Mesothelial cell of epicardium (in vitro differentiated cells): ENCODE measurements at places on chromosomes 6 and 20. TPM values are rescaled to one million over a fixed set of nuclear protein-coding genes. Genes with fewer than 3 reads are reported as not detected.

GRCh38 chr6:144352331-144352730, 67.2 kb downstream of the UTRN start:
- H3K27me3 ChIP-seq = no peaks in the 10 kb centered on the region
- H3K4me3 ChIP-seq = no peak overlapping the region
- DNase-seq = no peak
- no peak overlapping the region for H3K27ac ChIP-seq
- peaks cover 6% of the 10 kb centered on the region for H3K36me3 ChIP-seq

DNA sequence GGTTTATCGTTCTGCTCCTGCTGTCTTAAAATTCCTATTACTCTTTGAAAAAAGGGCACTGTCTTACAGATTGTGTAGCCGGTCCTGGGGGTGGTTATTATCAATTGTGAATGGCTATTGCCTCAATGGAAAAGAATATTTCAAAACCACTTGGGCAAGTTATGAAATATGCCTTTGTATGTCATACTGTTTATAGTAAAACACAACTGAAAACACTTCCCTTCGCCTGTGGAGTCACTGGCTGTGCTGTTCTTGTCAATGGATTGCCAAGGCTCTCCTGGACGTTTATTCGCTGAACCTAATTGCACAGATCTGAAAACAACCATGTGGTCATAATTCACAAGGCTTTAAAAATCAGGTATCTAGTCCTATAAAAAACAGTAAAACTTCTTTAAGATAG, 47.8 kb upstream of the TAGAP start:
- H3K4me3 ChIP-seq = no peak overlapping the region
- H3K4me1 ChIP-seq = no peaks in the 10 kb centered on the region
- DNase-seq = no peak

- no peak for DNase-seq
- peaks cover 15% of the 10 kb centered on the region for H3K4me1 ChIP-seq
- no peak overlapping the region for H3K4me3 ChIP-seq
- H3K27me3 ChIP-seq = peaks cover 11% of the 10 kb centered on the region
Observed at GRCh38 chr6:166675736-166676135, 48.7 kb upstream of the RPS6KA2 start.

Gene FAXC
- total RNA-seq = 11.0 to 14.6 TPM (median 13.9 TPM) in 3 replicates

Gene SLC26A8
- total RNA-seq = 0.27 to 0.38 TPM (median 0.29 TPM) in 3 replicates

Gene TSPO2
- not detected in 3 replicates for total RNA-seq

Gene NCR2
- total RNA-seq = not detected in 3 replicates

- no peak overlapping the region for H3K4me3 ChIP-seq
- no peaks in the 10 kb centered on the region for H3K27me3 ChIP-seq
- DNase-seq = no peak
- H3K4me1 ChIP-seq = peaks cover 12% of the 10 kb centered on the region
Observed at GRCh38 chr6:90328004-90328403, 31.4 kb upstream of the BACH2 start.

DNA sequence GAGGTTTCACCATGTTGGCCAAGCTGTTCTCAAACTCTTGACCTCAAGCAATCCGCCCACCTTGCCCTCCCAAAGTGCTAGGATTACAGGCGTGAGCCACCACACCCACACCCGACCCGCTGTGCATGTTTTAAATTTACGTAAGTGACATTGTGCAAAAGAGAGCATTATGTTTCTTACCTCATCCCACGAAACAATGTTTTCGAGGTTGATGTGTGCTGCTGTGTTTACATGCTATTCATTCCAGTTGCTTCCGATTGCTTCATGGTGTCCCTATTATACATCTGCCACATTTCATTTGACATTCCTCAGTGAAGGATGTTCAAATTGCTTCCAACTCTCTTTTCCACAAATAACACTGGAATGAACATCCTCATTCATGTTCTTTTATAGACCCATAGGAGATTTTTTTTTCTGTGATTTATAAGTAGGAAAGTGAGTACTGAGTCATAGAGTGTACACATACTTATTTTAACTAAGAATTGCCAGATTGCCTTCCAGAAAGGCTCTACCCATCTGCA, 403.9 kb upstream of the JARID2 start:
- no peak overlapping the region for H3K27ac ChIP-seq
- no peaks in the 10 kb centered on the region for H3K36me3 ChIP-seq
- no peak for DNase-seq
- peaks cover 12% of the 10 kb centered on the region for H3K4me1 ChIP-seq

DNA sequence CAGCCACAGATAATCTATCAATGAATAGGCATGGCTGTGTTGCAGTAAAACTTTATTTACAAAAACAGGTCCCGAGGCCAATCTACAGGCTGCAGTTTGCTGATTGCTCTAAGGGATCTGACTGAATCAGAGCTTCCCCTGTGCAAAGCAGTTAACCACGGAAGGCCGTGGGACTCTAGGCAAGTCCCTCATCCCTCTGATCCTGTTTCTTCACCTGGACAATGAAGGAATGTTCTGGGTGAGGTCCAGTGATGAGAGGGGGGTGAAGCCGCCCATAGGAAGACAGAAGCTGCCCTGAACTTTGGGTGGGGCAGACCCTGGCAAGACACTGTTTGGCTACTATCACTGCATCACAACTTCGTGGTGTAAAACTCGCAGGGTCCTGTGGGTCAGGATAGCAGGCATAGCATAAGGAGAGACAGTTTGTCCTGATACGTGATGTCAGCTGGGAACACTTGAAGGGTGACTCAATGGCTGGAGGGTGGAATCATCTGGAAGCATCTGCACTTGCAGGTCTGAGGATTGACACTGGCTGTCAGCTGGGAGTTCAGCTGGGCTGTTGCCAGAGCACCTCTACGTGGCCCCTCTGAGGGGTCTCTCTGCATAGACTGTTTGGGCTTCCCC, 33.3 kb upstream of the TGM2 start:
- no peak overlapping the region for H3K4me3 ChIP-seq
- H3K4me1 ChIP-seq = no peaks in the 10 kb centered on the region
- H3K27ac ChIP-seq = no peak overlapping the region
- DNase-seq = no peak
- peaks cover 2% of the 10 kb centered on the region for H3K36me3 ChIP-seq
- no peaks in the 10 kb centered on the region for H3K27me3 ChIP-seq

Gene DOK5
- total RNA-seq = 3.3 to 3.7 TPM (median 3.7 TPM) in 3 replicates

DNA sequence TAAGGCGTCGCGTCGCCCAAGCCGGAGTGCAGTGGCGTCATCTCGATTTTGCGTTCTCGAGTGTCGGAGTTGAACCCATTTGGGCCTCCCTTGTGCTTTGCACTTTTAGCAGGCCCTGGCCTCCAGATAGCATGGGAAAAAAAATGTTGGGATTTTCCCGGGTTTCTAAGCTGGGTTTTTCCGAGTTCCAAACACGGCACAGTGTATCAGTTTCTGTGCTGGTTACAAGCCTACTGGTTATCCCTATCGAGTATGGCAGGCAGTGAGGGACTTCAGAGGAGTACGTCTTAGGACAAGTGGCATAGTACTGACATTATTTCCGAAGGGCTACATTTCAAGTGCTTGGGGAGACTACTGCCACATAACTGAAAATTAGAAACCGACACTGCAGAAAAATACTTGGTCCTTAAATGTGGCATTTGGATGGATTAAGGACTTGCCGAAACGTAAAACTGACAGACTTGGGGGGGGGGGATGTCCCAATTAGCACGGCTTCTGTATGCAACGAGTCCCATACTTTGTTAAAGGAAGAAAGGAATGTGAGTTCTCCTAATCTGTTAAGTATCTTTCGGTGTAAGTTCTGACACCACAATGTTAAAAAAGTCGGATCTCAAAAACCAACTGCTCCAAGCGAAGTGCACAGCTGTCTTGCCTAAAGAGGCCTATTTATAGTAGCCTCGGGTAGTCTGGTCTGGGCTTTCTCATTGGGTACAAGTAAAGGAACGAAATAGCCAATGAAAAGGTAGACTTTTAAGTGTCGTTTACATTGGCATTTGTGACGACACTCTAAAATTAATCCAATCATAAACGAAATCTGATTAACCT, 70.2 kb downstream of the HFE start:
- peaks cover 21% of the 10 kb centered on the region for H3K4me1 ChIP-seq
- no peaks in the 10 kb centered on the region for H3K27me3 ChIP-seq
- DNase-seq = no peak
- no peaks in the 10 kb centered on the region for H3K36me3 ChIP-seq
- H3K4me3 ChIP-seq = peak overlapping the region; percentile 97

DNA sequence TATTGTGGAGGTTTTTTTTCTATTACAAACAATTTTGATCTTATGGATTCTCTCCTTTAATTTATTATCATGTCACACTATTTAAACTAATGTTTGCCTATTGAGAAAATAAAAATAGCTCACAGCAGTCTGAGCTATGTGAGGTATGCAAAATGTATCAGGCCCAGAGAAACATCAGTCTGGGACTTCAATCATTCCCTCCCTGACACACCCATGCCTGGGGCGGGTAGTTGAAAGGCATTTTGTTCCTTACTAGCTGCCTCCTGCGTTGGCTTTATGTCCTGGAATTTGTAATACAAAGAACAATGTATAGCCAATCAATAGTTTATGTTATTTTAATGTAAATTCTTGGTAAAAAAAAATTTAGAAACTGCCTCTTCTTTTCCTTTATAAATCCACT, 403.3 kb downstream of the EPM2A start:
- no peaks in the 10 kb centered on the region for H3K36me3 ChIP-seq
- DNase-seq = peak; percentile 29
- H3K4me3 ChIP-seq = no peak overlapping the region
- H3K27ac ChIP-seq = no peak overlapping the region
- H3K4me1 ChIP-seq = peaks cover 15% of the 10 kb centered on the region

DNA sequence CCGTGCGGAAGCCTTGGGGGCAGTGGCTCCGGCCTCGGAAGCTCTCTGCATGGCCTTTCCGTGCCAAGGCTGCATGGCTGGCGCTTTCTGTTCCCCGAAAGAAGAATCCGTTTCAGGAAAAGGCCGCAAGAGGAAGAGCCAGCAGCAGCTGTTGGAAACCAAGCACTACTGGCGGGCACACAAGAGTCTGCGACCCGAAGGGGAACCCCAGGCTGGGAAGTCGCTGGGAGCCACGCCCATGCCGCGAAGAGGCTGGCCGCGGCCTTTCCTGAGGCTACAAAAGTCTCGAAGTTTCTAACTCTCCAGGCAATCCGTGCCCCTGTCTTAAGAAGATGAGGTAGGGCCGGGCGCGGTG, at the start of gene CGAS:
TSS of gene CGAS (minus strand) at position 191 of the 355 bp plus-strand sequence. CDS start at position 75, 116 bp downstream.
- H3K4me3 ChIP-seq = peak within 1 kb of the TSS; percentile 33
- no peaks in the 10 kb centered on the region for H3K36me3 ChIP-seq
- H3K27ac ChIP-seq = no peak within 1 kb of the TSS
- no peaks in the 10 kb centered on the region for H3K4me1 ChIP-seq

- no peaks in the 10 kb centered on the region for H3K27me3 ChIP-seq
- peaks cover 7% of the 10 kb centered on the region for H3K4me1 ChIP-seq
- DNase-seq = no peak
- peaks cover 28% of the 10 kb centered on the region for H3K36me3 ChIP-seq
- no peak overlapping the region for H3K27ac ChIP-seq
- H3K4me3 ChIP-seq = no peak overlapping the region
Observed at GRCh38 chr20:5557123-5557522, 193.1 kb upstream of the SHLD1 start.

Gene PROCR
- 4.0 to 4.7 TPM (median 4.4 TPM) in 3 replicates for total RNA-seq

DNA sequence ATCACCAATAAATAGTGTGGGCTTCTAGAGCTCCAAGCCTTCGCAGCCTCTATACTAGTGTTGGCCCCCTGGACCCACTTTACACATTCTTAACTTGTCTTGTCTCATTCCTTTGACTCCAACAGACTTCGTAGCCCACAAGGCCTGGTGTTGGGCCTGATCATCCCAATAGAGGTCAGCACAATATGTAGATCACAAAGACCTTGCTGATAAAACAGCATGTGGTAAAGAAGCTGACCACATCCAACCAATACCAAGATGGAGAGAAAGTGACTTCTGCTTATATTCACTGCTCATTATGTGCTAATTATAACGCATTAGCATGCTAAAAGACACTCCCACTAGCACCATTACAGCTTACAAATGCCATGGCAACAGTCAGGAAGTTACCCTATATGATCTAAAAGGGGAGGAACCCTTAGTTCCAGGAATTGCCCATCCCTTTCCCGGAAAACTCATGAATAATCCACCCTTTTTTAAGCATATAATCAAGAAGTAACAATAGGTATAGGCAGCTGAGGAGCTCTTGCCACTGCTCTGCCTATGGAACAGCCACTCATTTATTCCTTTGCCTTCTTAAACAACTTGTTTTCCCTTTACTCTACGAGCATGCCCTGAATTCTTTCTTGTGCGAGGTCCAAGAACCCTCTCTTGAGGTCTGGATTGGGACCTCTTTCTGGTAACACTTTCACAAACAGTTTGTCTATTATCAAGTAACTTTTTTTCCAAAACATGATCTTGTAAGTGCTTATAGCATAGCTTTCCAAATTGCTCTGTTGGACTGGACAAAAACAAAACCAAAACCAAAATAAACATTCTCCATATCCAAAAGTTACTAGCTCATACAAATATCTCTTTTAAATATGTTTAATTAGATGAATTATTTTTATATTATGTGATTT, 54.6 kb upstream of the ECHDC1 start:
- no peak for DNase-seq
- peaks cover 11% of the 10 kb centered on the region for H3K4me1 ChIP-seq
- H3K27ac ChIP-seq = no peak overlapping the region
- H3K27me3 ChIP-seq = no peaks in the 10 kb centered on the region
- H3K36me3 ChIP-seq = peaks cover 4% of the 10 kb centered on the region

GRCh38 chr20:32024683-32025295, 14.6 kb downstream of the CCM2L start:
- DNase-seq = no peak
- no peak overlapping the region for H3K27ac ChIP-seq
- H3K4me3 ChIP-seq = no peak overlapping the region
- H3K4me1 ChIP-seq = peaks cover 2% of the 10 kb centered on the region
- no peaks in the 10 kb centered on the region for H3K36me3 ChIP-seq
- H3K27me3 ChIP-seq = peaks cover 70% of the 10 kb centered on the region

GRCh38 chr6:169035385-169036240, 218.0 kb downstream of the THBS2 start:
- H3K4me1 ChIP-seq = no peaks in the 10 kb centered on the region
- no peak overlapping the region for H3K27ac ChIP-seq
- peaks cover 5% of the 10 kb centered on the region for H3K27me3 ChIP-seq
- no peaks in the 10 kb centered on the region for H3K36me3 ChIP-seq

DNA sequence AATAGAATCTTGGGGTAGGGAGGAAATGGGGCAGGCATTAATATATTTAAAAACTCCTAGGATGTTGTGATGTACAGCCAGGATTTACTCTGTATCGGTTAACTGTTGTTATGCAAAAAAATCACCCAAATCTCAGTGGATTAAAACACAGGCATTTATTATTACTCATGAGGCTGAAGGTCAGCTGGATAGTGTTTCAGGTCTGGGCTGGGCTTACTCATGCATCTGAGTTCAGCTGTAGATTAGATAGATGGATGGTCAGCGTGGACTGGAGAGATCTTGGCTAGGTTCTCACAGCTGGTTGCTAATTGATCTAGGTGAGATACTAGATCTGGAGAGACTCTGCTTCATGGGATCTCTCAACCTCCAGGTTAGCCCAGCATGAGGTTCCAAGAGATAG, 131.4 kb downstream of the BTBD3 start:
- H3K27me3 ChIP-seq = no peaks in the 10 kb centered on the region
- H3K4me3 ChIP-seq = no peak overlapping the region

Gene GNMT
- 1.2 to 1.7 TPM (median 1.4 TPM) in 3 replicates for total RNA-seq

Gene FOXP4
- total RNA-seq = 85.1 to 91.0 TPM (median 87.9 TPM) in 3 replicates

GRCh38 chr6:2931055-2931454, 27.9 kb upstream of the SERPINB9 start:
- no peak for DNase-seq
- peak overlapping the region; percentile 76 for H3K27ac ChIP-seq
- peaks cover 7% of the 10 kb centered on the region for H3K27me3 ChIP-seq
- H3K36me3 ChIP-seq = peaks cover 3% of the 10 kb centered on the region
- H3K4me3 ChIP-seq = no peak overlapping the region
- peaks cover 30% of the 10 kb centered on the region for H3K4me1 ChIP-seq
